MV-4-11 (cell line): ENCODE measurements at places on chromosomes 4 and X.

DNA sequence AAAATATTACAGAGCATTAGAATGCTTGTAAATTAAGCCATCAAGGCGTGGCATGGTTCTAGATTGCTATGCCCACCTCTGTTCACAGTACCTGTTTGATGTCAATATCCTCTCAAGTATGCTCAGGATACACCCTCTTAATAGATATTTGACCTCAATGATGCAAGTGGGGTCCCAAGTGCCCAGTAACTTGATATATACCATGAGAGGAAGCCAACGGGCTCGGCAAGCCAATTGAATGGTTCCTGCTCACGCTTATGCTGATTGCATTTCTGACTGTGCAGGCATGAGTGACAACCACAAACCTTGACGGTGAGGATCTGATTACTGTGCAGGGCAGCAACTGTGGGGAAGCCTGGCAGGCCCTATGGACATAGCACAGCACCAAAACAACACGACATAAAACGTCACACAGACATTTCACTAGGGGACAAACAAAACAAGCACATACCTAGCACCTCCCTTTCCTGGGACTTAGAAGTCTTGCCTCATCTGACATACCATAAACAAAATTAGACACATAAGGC, 179.1 kb upstream of the ETNPPL start:
- no peak for DNase-seq

GRCh38 chr4:98260047-98260578, 1.1 kb upstream of the RAP1GDS1 start:
- peak; percentile 42 for DNase-seq

GRCh38 chr4:124333466-124333865, 379.1 kb downstream of the ANKRD50 start:
- no peak for DNase-seq

DNA sequence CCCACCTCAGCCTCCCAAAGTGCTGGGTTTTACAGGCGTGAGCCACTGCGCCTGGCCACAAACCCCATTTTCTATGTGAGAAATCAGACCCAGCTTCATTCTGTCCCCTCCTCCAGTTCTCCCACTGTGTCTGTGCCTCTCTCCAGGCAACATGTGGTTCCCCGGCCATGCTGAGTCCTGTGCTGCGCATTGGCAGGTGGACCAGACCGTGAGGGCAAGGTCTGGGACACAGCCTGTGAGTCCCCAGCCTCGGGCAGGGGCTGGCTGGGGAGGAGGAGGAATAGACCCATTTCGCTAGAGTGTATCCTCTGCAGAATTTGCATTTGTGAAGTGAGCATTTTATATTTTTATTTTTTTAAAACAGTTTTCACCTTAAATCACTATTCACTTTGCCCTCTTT, 21.5 kb upstream of the CLDN24 start:
- DNase-seq: no peak

DNA sequence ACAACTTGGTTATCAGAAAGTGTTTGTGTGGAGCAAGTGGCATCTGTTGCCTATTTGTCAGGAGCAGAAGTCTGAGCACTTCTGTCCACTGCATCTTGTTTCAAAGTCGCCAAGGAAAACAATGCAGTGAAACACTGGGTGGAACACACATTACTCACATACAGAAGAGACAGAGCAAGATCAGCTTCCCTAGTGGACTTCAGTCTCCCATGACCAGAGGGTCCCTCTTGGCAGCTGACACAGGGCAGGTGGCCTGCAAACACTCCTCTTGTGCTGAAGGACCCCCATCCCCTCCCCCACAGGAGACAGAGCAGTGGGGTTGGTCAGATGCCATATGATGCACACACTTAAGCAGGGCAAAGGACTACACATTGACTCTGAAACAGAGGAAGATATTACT, 3.6 kb upstream of the BBS12 start:
- DNase-seq: no peak

- no peak for DNase-seq
Observed at GRCh38 chr4:40173470-40173875, 23.4 kb upstream of the RHOH start.

GRCh38 chrX:150573106-150573505, 4.7 kb downstream of the MTM1 start:
- DNase-seq: no peak

GRCh38 chrX:34197946-34198345, 65.8 kb upstream of the FAM47A start:
- no peak for DNase-seq

DNA sequence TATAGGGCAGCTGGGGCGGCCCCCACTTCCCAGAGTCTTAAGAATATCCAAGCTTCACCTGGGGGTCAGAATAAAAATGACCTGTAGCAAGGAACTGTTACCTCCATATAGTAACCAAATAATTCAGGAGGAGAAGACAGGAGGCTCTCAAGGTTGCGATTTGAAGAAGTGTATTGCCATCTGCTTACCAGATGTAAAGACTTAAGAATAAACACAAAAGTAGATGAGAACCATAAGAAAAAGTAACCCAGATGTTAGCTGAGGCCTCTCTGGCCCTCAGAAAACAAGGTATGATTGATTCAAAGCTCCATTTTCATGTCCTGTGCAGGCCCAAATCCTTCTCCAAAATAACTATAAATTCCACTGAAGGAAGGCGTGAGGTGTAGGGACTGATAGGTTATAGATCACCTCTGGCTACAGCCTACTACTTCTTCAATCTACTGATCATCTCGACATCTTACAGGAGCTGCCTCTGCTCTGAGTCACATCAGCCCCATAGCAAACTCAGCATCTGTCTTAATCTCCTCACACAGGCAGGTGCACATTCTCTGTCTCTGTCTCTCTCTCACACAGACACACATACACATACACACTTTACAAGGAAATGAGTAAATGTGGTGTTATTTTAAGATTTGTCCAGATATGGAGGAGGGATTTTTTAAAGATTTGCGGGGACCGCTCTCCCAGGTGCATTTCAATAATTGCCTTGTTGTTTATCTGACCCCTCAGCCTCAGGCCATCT, 193.9 kb upstream of the EDNRA start:
- DNase-seq: peak; percentile 64

DNA sequence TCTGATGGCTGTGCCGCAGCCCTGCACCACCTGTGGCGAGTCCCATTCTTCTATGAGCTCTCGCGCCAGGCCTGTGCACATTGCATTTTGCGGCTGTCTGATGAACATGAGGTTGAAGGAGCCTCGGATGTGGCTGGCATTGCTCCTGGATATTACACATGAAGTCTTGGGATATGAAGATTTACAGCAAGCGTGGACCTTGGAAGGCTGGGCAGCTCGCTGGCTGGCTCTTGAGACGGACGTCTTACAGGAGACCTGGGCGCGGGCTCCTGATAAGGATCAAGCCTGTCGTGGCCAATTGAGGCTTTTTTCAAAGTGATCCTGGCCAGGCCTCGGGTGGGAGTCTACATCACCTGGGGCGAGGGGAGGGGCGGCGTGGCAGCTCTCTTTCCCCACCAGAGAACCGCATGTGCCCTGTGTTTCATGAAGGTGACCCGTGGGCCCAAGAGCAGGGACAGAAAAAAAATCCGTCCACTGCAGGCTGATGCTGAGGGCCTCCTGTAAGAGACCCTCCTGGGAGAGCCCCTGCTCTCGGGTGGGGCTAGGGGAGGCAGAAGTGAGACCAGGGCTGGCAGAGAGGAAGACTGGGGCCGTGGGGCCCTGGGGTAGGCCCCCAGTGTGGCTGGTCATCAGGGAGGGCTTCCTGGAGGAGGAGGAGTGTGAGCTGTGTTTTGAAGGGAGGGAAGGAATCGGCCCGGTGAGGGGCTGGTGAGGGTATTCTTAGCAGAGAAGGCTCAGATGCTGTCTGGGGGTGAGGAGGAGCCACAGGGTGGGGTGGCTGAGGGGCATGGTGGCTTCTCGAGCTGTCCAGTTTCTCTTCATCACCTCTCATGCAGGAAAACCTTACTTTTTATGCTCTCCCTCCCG, 23.6 kb downstream of the CPZ start:
- no peak for DNase-seq
